ENCODE measurements at places on chromosomes 3 and 15. TPM values are rescaled to one million over a fixed set of nuclear protein-coding genes. Genes with fewer than 3 reads are reported as not detected.

NPAP1 gene
- total RNA-seq: 0.11 TPM

TMEM212 gene
- total RNA-seq: not detected

TPRG1 gene
- total RNA-seq: 3.7 TPM

TMCO5A gene
- total RNA-seq: not detected

TMC3 gene
- total RNA-seq: not detected

TMOD2 gene
- 6.9 TPM for total RNA-seq

RTP3 gene
- not detected for total RNA-seq

PRTG gene
- 3.4 TPM for total RNA-seq

B2M gene
- total RNA-seq: 4,425 TPM

CP gene
- 105 TPM for total RNA-seq

ABI3BP gene
- 728 TPM for total RNA-seq

ARHGEF26 gene
- 5.2 TPM for total RNA-seq

OIP5 gene
- 5.1 TPM for total RNA-seq

DNAH12 gene
- total RNA-seq: 0.13 TPM

GOLGA8T gene
- not detected for total RNA-seq

CEP19 gene
- total RNA-seq: 3.5 TPM

CPNE9 gene
- not detected for total RNA-seq

DGKG gene
- 7.0 TPM for total RNA-seq

FETUB gene
- total RNA-seq: not detected

ISL2 gene
- not detected for total RNA-seq

GUCA1C gene
- not detected for total RNA-seq

GXYLT2 gene
- total RNA-seq: 51.0 TPM

TBC1D23 gene
- 102 TPM for total RNA-seq

LOXL1 gene
- total RNA-seq: 171 TPM

FILIP1L gene
- 13.0 TPM for total RNA-seq

SPINK8 gene
- total RNA-seq: not detected

PCLAF gene
- total RNA-seq: 56.4 TPM

PLA2G4B gene
- 0.32 TPM for total RNA-seq

ST8SIA2 gene
- not detected for total RNA-seq

GOLGA6L4 gene
- total RNA-seq: 1.4 TPM

UQCRC1 gene
- 251 TPM for total RNA-seq

PLA2G4E gene
- total RNA-seq: not detected

FANCD2 gene
- total RNA-seq: 19.5 TPM

RBP2 gene
- total RNA-seq: not detected

SLC9C1 gene
- under 0.01 TPM for total RNA-seq

NOX5 gene
- total RNA-seq: 0.26 TPM

MASP1 gene
- total RNA-seq: 15.1 TPM

USP19 gene
- total RNA-seq: 34.6 TPM

TMEM40 gene
- total RNA-seq: not detected

SH2D7 gene
- total RNA-seq: not detected

C3orf49 gene
- total RNA-seq: not detected

ALDH1A2 gene
- total RNA-seq: 13.7 TPM

CAMK2N2 gene
- total RNA-seq: not detected

GRK7 gene
- total RNA-seq: not detected

THAP10 gene
- 2.4 TPM for total RNA-seq

LTF gene
- 0.26 TPM for total RNA-seq

ARHGAP11A gene
- 23.5 TPM for total RNA-seq

GABRR3 gene
- total RNA-seq: not detected

MYZAP gene
- 0.65 TPM for total RNA-seq

ARRDC4 gene
- 15.1 TPM for total RNA-seq

LEO1 gene
- total RNA-seq: 24.5 TPM

RYR3 gene
- total RNA-seq: not detected

CHAC1 gene
- 9.8 TPM for total RNA-seq

POLG gene
- 36.8 TPM for total RNA-seq

SLC2A2 gene
- not detected for total RNA-seq

HGD gene
- total RNA-seq: 0.13 TPM

OR5H15 gene
- not detected for total RNA-seq

KLHL40 gene
- not detected for total RNA-seq

ACKR4 gene
- total RNA-seq: 5.3 TPM
